NCI-H1417 treated with DMSO at 0.1 percent for 48 hours (cell line): ENCODE measurements at places on chromosomes 6 and 20.

DNA sequence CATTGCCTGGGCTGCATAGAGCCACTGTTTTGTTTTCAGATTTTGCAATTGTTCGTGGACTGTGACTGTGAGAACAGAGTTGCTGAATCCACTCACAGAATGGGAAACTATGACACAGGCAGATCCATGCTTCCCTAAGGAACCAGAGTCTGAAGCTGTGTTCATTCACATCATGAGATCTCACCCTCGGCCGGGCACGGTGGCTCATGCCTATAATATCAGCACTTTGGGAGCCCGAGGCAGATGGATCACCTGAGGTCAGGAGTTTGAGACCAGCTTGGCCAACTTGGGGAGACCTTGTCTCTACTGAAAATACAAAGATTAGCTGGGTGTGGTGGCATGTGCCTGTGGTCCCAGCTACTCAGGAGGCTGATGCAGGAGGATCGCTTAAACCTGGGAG lies 139.2 kb upstream of the SALL4 start:
- no peak for DNase-seq

DNA sequence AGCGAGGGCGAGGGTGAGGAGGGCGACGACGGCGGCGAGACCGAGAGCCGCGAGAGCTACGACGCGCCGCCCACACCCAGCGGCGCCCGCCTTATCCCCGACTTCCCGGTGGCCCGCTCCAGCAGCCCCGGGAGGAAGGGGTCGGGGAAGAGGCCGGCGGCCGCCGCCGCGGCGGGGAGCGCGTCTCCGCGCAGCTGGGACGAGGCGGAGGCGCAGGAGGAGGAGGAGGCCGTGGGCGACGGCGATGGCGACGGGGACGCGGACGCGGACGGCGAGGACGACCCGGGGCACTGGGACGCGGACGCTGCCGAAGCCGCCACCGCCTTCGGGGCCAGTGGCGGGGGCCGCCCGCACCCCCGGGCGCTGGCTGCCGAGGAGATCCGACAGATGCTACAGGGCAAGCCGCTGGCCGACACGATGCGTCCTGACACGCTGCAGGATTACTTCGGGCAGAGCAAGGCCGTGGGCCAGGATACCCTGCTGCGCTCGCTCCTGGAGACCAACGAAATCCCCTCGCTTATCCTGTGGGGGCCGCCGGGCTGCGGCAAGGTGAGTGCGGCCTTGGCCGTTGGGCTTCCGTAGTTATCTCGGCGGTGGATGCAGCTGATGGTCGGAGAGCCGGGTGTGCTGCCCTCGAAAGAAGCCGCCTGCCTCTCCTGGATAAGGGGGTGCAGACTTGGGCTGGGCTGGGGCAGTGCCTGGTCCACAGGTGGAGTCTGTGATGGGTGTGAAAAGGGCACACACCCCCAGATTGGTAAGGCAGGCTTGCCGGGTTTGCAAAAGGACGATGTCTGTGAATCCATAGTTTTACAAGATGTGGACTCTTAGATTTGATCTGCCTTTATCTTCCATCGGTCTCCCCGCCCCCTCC lies 938 bp downstream of the WRNIP1 start:
- DNase-seq, result no peak

GRCh38 chr20:5090191-5090590 lies 29.6 kb downstream of the PCNA start:
- no peak for DNase-seq

- no peak for DNase-seq
Measured at GRCh38 chr6:45419571-45420082, 41.9 kb upstream of the SUPT3H start.

- DNase-seq, result no peak
Measured at GRCh38 chr20:59346061-59346460, 45.6 kb downstream of the EDN3 start.

DNA sequence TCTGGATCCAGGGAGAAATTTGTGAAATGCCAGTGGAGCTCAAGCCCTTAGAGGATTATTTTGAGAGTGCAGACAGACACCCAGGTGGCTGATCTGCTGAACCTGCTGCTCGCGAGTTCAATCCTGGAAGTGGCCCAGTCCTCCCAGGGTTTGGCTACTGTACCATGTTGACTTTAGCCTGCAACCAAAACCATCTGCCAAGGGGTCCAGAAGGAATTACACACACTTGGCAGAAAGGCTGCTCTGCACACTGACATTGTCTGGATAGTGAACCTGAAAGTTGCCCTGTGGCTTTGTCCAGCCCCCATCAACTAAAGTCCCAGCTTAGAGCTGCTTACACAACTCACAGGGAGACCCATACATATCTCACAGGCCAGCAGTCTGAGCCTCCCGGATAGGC lies 21.6 kb upstream of the PI3 start:
- DNase-seq, result no peak

DNA sequence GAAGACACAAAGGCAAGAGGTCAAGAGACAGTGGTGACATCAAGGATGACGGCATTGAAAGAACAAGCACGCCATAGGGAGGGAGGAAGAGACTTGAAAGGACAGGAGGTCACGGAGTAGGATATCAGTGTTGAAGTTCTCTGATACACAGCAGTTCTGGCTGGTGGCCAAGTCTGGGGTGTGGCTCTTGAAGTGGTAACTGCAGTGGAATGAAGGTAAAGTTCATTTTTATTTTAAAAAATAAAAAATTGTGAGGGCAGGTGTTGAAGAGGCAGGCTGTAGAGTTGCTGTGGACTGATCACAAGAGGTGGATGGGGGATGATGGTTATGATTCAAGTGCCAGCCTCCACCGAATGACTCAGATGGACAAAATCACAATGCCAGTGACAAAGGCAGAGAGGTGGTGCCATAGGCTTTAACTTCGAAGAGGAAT lies 53.2 kb upstream of the BMP2 start:
- DNase-seq, result no peak

DNA sequence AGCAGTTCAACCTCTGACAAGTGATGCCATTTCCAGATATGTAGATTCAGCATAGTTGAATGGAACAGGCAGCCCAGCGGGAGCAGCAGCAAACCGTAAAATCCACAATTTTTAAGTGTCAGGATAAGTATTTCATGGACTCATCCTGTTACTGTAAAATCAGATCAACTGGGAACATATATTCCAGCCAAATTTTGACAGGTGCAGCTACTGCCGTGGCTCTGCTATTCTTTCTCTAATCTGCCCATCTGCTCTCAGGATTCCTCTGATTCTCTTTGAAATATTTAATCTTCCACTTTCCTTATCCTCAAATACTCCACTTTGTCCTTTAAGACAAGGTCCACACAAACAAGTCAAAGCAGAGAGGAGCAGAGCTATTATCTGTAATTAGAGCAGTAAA lies 245.4 kb upstream of the ASCC3 start:
- no peak for DNase-seq

DNA sequence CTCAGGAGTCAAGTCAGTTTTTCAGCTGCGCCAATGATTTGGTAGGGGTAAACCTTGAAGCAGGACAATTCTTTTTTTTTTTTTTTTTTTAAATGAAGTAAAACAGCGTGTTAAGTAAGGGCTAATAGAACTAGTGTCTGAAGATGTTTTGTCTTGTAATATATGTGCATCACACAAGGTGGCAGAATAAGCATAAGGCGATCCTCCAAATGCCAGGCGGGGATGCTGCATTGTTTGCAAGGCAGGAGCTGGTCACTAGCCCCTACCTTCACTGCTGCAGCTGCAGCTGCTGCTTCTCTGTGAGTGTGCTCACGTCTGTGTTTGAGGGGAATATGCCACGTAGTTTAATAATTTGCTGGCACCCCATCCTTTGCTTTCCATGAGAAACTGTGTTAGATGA lies 272.7 kb upstream of the MAP3K7 start:
- no peak for DNase-seq

GRCh38 chr6:168002804-168003203 lies 5.3 kb downstream of the KIF25 start:
- DNase-seq, result no peak

DNA sequence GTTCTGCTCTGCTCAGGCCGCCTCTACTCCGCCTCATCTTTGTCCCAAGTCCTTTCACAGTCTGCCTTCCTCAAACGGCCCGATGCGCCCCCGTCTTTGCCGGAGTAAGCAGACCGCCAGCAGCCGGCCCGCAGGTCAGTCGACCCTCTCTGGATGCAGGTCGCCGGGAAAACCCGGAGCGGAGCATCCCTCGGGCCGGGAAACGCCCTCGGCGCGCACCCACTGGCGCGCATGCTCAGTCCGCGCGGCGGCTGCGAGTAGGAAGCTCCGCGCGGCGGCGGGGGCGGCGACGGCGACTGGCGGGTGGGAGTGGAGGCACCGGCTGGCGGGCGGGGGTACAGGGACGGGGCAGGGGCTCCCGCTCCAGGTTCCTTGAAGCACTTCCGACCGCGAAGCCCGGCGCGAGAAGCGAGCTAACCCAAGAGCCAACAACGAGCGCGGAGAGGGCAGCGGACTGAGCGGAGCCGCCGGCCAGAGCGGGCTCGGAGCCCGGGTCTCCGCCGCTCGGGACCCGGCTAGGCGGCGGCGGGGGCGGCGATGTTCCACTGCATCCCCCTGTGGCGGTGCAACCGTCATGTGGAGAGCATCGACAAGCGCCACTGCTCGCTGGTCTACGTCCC lies at the start of gene LRRC1:
LRRC1 (plus strand) TSS at position 286 of the 620 bp plus-strand sequence; CDS start at position 538, 252 bp downstream.
- peak; percentile 60 for DNase-seq

- DNase-seq, result no peak
Measured at GRCh38 chr6:169844946-169845345, 93.5 kb downstream of the ERMARD start.

- DNase-seq, result peak; percentile 61
Measured at GRCh38 chr20:46406986-46407670, 713 bp upstream of the ELMO2 start.

GRCh38 chr6:37496951-37497885 lies 2.5 kb downstream of the CCDC167 start:
- DNase-seq, result no peak

DNA sequence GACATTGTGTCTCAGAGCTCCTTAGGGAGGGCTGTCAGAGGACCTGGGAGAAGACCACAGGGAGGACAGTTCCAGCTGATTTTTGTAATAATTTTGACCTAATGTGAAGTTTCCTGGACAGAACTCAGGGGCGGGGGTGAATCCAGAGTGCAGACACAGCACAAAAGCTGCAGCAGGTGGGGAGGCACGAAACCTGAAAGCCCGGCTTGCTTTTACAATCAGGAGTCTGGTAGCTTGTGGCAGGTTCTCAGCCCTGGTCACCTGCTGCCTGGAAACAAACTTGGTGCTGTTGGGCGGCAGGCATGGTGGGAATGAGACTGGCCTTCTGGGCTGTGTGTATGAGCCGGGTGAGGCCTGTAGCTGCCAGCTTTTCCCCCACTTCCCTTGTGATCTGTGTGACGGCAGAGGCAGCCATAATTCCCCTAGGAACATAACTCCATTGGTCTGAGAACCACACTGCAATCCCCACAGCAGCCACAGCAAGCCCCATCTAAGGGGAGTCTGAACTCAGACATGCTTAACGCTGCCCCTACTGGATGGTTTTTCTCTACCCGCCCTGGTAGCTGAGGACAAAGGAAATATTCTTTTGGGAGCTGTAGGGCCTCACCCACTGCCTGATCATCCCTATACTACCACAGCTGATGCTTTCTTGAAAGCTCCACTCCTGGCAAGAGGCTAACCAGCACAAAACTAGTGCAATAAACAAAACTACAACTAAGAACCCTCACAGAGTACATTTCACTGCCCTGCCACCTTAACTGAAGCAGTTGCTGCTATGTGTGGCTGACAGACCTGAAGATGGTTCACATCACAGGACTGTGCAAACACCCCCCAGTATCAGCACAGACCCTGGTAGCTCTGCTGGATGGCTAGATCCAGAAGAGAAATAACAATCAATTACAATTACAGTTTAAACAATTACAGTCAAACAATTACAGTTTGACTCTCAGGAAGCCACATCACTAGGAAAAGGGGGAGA lies 1055.1 kb upstream of the GJE1 start:
- no peak for DNase-seq

DNA sequence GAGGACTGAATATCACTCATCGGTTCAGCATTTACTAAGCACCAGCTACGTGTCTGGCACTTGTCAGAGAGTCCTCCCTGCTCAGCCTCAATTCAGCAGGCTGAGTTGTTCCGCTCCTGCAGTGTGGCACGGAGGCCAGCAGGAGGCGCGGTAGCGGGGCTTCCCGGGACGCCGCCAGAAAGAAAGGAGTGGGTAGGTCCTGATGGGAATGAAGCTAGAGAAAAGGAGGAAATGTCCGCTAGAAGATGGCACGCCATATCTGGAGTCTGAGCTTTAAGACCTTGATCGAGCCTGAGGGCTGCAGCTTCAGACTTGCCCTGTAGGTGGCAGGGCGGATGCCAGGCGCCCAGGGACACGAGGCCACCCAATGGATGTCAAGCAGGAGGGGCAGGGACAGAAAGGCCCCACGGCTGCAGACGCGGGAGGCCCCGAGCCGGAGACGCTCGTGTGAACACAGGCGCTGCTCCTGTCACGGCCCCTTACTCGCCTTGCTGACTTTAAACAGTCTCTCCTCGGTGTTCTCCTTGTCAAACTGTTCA lies 18.7 kb downstream of the SERPINB6 start:
- DNase-seq, result no peak

DNA sequence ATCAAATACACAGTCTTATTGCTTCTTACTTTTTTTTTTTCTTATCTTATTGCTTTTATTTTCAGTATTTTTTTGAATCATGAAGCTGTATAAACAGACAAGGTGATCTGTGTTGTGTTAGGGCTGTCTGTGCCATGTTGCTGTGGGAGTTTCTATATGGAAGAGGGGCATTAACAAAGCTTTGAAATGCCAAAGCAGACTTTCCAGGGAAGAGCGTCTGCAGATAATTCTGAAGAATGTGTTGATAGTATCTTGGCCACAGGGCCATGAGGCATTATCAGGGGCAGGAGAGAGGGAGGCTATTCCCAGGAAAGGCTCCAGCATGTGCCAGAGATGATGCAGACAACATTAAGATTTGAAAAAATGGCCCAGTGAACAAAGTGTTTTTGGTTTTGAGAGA lies 354.5 kb downstream of the UTRN start:
- no peak for DNase-seq

DNA sequence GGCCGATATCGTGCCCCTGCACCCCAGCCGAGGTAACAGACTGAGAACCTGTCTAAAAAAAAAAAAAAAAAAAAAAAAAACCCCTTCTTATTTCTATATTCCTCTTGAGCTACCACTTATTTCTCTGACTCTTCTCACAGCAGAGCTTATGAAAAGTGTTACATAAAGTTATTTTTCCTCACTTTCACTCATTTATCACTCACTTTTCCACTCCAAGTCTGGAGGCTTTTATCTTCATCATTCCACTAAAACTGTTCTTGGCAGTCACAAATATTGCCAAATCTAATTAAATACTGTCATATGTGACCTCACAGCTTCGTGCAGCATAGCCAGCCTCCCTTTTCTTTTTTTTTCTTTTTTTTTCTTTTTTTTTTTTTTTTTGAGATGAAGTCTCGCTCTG lies 131.2 kb downstream of the KLHL32 start:
- no peak for DNase-seq
